ENCODE measurements at places on chromosomes 6 and 20. TPM values are rescaled to one million over a fixed set of nuclear protein-coding genes. Genes with fewer than 3 reads are reported as not detected.

GRCh38 chr6:4902363-4902762, 101.5 kb downstream of the RPP40 start:
- no peak for DNase-seq

DNA sequence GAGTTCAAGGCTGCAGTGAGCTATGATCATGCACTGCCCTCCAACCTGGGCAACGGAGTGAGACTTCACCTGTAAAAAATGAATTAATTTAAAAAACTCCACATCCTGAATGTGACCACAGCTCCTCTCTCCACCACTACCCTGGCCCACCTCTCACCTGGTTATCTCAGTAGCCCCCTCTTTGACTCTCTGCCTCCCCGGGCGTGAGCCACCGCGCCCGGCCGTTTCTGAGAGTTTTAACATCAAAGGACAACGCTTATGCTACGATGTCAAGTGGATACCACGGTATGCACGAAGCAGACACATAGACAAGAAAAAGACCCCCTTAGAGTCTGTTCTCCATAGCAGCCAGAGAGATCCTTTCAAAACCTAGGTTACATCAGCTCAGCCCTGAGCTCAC, 48.7 kb downstream of the FGD2 start:
- no peak for DNase-seq

- DNase-seq, result no peak
Observed at GRCh38 chr6:135410856-135411255, 86.7 kb downstream of the AHI1 start.

- DNase-seq, result no peak
Observed at GRCh38 chr6:52603000-52603795, 26.3 kb upstream of the TRAM2 start.

GRCh38 chr6:133136177-133136880, 104.8 kb upstream of the EYA4 start:
- no peak for DNase-seq

DNA sequence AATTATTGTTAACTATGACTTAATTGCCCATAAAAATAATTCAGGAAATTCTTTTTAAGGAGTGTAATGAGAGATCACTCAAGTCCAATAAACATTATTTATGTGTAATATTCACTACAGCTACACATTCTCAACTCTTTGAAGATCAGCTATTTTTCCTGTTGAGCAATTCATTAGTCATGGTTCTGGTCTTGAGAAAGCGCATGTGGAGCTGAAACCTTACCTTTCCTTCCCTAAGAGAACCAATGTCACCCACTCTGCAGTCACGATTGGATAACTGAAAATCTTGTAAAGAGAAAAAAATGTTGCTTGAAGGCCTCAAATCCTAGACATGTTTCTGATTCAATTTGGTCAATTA, 736.9 kb upstream of the MARCKS start:
- DNase-seq, result no peak

GRCh38 chr20:1130847-1131246, 12.4 kb downstream of the PSMF1 start:
- DNase-seq, result no peak

DNA sequence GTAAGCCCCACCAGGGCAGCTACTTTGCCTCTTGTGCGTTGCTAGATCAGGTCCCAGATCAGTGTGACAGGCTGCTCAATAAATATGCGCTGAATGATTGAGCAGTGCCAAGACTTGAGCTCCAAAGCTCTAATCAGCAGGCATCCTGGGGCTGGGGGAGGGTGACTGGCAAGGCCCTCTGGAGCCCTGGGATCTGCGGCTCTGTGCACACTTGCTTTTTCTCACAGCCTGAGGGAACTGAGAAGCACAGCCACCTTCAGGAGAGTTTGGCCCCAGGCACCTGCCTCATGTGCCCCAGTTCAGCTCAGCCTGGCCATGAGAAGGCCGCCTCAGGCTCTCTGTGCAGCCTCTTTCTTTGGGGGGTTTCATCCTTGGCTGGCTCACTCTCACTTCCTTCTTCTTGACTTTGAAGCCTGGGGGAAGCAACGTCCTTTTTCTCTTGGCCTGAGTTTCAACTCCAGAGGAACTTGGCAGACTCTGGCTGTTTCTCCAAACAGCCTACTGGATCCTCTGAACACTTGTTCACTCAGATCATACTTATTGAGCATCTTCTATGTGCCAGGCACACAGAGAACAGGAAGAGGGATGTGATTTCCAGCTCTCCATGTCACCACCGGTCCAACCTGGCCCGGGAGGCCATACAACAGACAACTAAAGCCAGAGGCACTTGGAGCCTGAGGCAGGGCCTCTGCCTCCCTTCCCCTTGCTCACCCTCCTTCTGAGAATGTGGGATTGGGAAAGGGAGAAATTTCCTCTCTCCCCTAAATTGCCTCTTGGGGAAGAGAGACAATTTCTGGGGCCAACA, 114.0 kb downstream of the VEGFA start:
- no peak for DNase-seq

- DNase-seq, result no peak
Observed at GRCh38 chr6:79385333-79385732, 150.9 kb upstream of the HMGN3 start.

GRCh38 chr6:108260126-108260808, 573 bp downstream of the SNX3 start:
- DNase-seq, result peak; percentile 58

DNA sequence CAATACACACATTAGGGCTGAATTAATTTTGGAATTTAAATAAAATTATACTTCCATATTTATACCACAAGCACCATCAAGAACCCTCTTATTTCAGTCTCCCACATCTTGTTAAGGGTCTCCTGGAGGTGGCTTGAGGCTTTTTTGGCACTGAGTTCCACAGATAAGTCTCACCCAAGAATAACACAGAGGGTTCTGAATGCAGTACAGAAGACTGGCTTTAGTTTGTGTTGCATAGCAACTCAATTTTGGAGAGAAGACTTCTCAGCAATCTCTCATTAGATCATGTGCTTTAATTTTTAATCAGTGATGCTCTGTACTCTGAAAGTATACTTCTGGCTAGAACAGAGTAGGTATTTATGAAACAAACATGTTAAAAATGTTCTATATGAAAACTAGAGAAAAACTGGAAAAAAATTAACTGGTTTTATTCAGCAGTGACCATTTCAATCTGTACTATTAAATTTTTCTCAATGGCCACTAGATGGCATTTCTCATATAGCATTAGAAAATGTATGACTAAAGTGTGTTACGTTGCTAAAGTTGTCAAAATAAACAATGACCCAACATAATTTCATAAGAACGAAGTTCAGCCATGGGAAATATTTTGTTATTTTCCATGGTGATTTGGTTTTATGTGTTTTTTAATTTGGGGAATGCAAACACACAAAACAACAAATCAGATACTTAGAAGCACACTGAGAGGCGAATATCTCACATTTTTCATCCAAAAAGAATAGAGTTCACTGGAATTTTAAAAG, 32.7 kb upstream of the MAP7 start:
- DNase-seq, result no peak

DNA sequence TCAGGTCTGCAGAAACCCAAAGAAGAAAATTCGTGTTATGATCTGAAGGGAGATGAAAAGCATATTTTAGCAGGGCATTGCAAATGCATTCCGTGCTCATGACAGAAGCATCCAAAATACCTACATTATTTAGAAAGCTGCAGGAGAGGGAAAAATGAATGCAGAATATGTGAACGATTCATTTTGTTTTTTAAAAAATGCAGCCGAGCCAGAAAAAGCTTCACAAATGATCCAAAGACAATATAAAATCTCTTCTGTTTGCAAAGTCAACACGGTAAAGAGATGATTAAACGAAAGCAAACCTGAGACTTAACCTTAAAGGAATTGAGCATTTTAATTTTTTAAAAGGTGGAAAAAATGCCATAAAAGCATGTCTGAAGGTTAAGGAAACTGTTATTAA, 136.1 kb upstream of the SULF2 start:
- no peak for DNase-seq

DNA sequence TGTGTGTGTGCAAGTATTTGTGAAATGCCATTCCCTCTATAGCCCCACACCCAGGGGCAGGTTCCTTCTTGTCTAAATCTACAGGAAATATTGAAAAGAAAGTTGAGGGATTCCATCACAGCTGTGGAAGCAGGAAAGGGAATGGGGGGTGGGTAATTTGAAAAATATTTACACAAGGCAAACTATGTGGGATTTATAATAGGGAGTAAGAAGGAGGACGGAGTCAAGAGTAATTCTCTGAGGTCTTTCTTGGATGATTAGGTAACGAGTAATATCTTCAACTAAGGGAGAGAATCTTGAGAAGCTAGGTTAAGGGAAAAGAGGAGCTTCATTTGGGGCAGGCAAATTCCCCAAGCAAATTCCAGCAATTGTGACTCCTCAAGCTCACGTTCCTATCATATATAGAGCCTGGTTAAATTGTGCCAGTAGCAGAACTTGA, 113.5 kb upstream of the SGK1 start:
- no peak for DNase-seq

Gene GSTA4
- 24.1 TPM for total RNA-seq
